ENCODE measurements at places on chromosomes 3 and 15.
A peak's percentile ranks its signal among the peaks of the same experiment; 100 is the strongest.

DNA sequence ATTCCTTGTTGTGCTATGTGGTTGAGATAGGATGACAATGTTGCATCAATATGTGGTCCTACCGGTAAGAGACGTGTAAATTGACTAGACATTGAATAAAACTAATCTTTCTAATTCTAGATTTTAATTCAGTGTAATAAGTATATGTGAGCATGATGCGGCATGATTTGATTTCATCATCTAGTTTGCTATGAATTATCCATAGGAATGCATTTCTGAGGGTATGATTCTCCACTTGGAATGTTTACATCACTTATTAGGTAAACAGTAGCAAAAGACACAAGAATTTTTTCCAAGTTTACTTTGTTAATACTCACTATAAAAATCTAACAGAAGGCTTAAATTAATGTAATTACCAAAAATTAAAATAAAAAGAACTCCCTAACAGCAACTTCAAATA lies 353.5 kb downstream of the CADM2 start:
- DNase-seq: no peak

DNA sequence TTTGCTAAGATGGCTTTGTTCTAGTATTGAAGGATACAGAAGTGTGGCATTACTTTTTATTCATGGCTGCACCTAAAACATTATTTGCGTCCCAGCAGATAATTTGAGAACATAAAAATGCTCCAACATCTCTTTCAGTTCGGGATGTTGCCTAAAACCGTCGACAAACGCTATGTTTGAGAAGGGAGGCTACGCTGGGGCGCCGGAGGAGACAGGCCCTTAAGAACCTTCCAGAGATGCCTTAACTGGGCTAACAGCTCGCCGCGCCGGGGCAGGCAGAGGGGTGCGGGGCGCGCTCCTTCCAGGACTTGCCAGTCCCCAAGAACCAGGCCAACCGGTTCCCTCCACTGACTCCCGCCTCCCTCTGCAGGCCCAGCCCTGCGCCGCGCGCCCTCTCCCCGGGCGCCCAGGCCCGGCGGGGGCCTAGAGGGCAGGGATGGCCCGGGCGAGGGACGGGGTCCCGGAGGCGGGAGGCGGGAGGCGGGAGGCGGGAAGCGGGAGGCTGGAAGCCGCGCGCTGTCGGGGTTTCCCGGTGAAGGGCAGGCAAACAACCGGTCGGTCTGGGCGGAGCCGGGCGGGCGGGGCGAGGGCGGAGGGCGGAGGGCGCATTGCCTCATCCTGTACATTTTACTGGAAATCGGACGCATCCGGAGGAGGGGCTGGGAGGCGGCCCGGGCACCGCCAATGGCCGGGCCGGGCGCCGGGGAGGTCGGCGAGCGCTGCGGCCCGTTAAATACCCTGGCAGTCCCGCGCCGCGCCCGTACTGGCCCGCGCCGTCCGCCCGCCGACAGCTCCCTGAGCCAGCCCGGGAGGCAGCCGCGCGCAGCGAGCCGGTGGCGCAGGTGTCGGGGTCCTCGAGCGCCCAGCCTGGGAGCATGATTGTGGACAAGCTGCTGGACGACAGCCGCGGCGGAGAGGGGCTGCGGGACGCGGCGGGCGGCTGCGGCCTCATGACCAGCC lies at the start of gene NFKBIZ:
Gene NFKBIZ, plus strand, starts transcription at position 761 of the 960 bp plus-strand sequence. Its CDS starts 115 bp downstream, at position 876.
- DNase-seq: peak; percentile 59

GRCh38 chr3:177807150-177807875 lies 610.0 kb upstream of the TBL1XR1 start:
- DNase-seq: no peak

DNA sequence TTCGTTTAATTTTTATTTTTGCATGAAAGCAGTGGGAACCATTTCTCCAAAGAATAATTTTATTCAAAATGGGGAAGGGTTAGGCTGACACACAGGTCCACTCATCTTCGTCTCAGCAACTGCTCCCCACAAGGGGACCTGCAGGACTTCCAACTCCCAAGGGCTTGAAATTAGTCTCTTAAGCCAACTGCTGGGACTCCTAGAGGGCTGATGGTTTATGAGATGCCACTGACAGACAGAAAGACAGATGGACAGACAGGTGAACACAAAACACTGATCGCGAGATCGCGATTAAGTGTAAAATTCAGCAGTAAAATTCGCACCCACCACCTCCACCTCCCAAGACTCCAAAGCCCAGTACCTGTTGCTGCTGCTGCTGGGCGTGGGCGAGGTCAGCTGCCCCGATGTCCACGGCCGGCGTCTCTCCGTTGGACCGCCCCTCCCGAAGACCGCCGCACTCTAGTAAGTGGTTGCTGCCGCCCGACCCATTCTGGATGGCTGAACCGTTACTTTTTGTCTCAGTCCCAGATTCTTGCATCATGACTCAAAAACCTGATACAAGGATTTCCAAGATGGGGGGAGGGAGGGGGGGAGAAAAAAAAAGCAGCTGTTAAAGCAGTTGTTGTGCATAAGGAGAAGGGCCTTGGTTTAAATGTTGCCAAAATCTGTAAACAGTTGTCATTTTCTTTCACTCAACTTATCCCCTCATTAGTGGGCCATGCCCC lies 385.5 kb downstream of the FOXP1 start:
- no peak for DNase-seq

DNA sequence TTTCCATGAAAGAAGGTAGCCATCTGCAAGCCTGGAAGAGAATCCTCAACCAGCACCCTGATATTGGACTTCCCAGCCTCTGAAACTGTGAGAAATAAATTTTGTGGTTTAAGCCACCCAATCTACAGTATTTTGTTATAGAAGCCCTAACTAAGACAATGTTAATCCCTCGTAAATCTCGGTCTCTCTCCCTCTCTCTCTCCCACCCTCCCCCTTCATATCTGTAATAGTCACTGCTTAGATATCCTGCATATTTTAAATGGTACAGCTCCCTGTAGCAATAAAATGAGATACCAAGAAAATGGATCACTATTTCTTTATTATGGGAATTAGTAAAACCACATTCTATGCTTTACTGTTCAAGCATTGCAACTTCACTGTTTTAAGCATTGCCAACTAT lies 21.0 kb upstream of the FAM174B start:
- no peak for DNase-seq

- no peak for DNase-seq
Observed at GRCh38 chr3:135869439-135870105, 96.0 kb upstream of the PPP2R3A start.

- DNase-seq: no peak
Observed at GRCh38 chr3:33146791-33147445, 33.1 kb downstream of the CRTAP start.

- DNase-seq: no peak
Observed at GRCh38 chr3:48157950-48158376, 30.3 kb downstream of the CDC25A start.

GRCh38 chr3:56304069-56304468 lies 164.2 kb downstream of the ERC2 start:
- no peak for DNase-seq

DNA sequence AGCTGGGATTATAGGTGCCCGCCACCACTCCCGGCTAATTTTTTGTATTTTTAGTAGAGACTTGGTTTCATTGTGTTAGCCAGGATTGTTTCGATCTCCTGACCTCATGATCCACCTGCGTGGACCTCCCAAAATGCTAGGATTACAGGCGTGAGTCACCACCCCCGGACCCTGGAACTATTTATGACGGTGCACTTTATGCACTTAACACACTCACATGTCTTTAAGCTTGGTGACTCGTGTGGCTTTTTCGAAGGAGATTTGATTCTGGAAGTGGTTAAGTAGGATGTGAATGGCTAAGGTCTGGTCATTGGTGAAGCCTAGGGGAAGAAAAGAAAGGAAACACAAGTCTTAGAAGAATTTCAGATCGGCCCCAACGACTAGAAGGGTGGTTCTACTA lies 20.3 kb downstream of the BBS4 start:
- no peak for DNase-seq

DNA sequence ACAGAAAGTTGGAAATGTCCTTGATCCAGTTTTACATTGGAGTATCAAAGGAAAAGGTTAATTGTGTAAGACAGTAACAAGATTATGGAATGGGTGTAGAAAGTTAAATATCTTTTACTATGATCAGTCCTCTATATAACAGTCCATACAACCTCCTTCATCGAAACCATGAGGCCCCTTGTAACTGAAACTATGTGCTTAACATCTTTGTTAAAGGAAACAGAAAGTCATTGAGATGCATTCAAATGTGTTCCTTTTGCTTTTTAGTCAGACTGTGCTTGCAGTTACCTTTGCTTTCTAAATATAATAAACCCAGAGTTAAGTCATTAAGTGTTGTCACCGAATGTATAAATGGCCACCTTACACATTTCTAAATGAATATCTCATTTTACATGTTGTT lies 1298.5 kb downstream of the ROBO2 start:
- no peak for DNase-seq

DNA sequence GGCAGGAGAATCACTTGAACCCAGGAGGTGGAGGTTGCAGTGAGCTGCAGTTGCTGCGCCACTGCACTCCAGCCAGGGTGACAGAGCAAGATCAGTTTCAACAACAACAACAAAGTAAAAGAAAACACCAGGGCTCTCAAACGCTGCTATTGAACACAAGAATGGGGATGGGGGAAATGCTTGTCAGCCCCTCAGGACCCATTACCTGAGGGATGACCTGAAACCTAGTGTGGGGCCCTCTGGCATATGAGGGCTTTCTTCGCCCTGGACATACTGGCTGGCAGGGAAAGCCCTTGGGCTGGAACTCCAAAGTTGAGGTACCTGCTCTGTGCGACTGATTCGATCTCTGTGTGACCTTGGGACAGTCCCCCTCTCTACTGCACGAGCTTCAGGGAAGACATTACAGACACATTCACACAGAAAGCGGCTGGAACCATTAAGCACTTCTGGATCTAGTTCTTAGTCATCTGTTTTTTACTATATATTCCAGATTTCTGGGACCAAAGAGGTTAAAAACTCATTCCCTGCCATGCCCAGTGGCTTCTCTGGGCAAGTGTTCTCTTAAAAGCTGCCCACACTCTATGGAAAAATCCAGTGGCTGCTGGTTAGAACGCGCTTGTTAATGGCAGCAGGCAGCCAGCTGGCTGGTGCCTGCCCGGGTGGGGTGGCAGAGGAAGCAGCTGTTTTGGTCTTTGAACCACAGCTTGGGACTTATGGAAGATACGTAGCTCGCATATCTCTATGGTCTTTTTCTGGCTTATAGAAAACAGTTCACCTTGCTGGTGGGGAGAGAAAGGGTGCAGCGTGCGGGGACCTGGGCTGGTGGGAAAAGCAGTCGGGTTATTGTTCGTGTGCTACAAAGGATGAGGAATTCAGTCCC lies 57.2 kb downstream of the ATP1B3 start:
- peak; percentile 36 for DNase-seq

- no peak for DNase-seq
Observed at GRCh38 chr3:101963902-101964362, 114.6 kb downstream of the NFKBIZ start.

- DNase-seq: no peak
Observed at GRCh38 chr3:13425689-13426088, 5.6 kb upstream of the NUP210 start.

DNA sequence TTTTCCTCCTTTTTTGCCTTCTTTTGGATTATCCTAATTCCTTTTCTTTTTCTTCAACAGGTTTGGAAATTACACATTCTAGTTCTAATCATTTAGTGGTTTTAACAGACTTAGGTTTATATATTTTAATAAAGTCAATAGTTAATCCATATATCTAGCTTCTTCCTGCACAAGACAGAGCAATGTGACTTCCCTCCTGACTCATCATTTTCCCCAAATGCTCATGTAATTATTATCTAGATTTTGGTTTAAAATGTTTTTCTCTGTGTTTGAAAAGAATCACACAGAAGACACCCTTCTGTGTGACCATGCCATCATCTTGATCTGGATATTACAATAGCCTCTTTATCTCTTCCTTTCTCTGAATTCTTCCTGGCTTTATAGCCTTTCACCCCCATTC lies 28.6 kb upstream of the SSR3 start:
- no peak for DNase-seq

DNA sequence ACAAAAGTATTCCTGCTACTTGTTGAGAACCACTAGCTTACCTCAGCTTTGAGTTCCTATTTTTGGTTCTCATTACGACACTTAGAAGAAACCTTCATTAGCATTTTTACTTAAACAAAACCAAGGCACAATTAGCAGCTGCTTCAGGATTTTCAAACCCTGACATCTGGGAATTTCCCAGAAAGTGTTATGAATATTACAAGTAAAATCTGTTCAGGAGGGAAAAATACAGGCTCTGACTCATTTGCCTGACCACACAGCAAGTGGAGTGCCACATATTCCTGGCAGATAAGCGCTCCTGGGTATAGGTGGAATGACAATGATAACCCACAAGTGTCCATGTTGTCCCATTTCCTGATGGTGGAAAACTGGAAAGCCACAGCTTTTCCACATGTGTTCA lies 10.3 kb upstream of the RFTN1 start:
- DNase-seq: no peak

DNA sequence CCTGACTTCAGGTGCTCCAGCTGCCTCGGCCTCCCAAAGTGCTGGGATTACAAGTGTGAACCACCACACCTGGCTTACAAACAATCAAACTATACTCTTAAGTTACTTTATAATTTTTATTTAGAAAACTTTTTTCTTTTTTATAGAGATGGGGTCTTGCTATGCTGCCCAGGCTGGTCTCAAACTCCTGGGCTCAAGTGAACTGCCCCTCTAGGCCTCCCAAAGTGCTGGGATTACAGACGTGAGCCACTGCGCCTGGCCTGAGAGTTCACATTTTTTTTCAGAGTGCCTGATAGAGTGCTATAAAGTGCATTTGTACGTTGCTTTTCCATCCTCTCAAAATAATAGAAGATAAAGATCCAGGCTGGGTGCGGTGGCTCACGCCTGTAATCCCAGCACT lies 102.0 kb upstream of the TBL1XR1 start:
- DNase-seq: no peak

DNA sequence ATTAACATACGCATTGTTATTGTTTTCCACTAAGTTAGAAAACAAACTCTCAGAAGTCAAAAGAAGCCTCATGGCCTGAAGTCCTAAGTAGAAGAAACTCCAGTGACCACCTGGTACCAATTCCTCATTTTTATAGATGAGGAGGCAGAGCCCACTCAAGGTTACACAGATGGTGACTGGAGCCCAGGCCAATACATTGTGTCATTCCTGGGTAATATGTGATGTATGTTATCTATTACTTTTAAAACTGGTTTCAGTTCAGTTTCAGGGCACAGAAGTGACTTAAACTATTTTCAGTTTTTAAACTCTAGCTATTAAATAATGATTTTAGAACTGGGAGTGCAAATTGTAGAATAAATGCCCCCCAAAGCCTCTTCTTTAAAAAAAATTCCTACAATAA lies 66.7 kb upstream of the STXBP5L start:
- no peak for DNase-seq

Measured in GF-D8 (cell line).